ENCODE measurements at places on chromosomes 5 and 9.

GRCh38 chr9:7963026-7963425 is 163.4 kb upstream of the DMAC1 start:
- DNase-seq, result no peak

GRCh38 chr5:135216471-135217343 is 182.3 kb downstream of the MACROH2A1 start:
- no peak for DNase-seq

DNA sequence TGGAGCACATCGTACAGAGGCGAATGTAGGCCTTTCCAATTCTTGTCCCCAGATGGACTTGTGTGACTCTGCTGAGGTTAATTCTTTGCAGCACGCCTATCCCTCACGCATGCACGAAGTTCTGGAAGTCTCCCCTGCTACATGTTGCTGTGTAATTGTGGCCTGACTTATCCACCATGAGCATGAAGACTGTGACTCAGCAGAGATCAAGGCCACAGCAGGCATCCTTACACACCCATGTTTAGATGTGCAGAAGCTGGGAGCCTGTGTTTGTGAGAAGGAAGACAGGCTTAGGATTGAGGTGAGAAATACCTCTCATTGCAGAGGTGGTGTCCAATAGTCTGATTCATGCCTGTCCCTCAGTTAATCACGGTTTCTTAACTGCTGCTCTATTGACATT is 135.6 kb downstream of the ICE1 start:
- DNase-seq, result no peak

DNA sequence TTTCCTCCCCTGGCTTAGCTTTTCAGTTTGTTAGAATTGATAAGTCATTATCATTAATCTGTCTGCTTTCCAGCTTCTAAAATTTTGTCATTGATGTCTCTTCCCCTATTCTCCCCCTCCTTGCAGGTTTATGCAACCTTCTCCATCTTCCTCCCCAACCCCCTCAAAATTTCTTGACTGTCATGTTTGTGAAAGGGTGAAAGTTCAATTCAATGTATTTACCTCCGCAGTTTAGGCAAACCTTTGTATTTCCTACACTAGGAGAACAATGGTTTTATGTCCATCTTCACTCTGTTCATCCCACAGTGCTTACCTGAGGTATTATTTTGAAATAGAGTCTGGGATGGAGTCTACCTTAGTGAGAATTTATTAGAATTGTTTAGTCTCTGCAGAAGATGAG is 117.9 kb downstream of the ALDH1A1 start:
- no peak for DNase-seq

DNA sequence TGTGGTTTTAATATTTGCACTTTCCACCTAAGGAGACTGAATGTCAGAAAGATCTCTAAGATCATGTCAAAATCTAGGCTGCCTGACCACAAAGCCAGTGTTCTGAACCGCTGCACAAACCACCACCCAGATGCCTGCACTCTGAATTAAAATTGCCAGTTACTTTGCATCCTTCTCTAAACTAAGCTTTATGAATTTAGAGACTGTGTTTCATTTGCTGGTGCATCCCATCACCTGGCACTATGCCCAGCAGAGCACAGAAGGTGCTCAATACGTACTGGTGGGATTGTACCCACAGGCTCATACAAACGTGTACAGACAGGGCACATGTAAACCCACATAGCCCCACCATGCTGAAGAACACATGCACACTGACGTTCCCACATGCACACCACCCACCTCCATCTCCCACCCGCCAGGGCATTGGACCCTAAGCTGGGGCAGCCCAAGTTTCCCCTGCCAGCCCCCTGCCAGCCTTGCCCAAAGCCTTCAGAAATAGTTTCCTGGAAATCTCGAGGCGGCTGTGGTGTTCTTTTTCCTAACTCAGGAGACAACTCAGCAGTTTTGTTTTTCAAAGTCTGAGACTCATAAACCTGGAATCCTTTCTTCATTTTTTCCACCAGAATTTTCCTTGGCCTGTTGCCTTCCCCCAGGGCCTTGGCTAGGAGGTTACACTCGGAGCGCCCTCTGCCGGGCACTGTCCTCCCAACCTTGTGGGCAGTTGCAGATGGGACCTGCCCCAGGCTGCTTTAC is 9.6 kb upstream of the TRAF1 start:
- DNase-seq, result peak; percentile 94

- peak; percentile 43 for DNase-seq
Observed at GRCh38 chr5:23703940-23704855, 196.8 kb downstream of the PRDM9 start.

DNA sequence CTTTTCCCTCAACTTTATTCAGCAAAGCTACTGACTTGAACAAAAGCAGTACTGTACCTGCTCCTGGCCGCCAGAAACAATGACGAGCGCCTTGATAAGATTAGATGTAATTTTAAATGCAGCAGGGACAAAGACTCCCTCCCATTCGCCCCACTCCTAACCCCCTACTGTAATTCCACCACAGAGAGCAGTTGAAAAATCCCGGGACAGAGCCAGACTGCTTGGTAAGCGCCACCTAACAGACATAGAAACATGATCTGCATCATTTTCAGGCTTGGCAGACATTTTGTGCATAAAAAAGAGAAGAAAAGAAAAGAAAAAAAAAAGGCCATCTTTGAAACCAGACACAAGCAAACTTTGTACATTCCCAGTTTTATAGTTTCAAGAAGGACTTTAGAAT is 81.9 kb downstream of the ISL1 start:
- no peak for DNase-seq

DNA sequence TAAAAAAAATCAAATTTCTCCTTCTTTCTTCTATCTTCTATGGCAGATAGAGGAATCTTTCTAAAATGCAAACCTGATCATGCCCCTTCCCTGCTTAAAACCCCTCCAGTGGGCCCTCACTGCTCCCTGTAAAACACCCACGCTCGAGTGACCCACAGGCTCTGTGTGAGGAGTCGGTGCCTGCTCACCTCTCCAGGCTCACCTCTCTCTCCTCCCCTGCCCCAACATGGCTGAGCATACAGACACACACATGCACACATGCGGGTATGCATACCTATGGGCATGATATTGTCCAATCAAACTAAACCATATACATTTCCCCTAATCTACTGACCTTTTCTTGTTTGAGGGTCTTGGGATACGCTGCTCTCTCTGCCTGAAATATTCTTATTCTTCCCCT is 40.8 kb upstream of the COL15A1 start:
- DNase-seq, result no peak

DNA sequence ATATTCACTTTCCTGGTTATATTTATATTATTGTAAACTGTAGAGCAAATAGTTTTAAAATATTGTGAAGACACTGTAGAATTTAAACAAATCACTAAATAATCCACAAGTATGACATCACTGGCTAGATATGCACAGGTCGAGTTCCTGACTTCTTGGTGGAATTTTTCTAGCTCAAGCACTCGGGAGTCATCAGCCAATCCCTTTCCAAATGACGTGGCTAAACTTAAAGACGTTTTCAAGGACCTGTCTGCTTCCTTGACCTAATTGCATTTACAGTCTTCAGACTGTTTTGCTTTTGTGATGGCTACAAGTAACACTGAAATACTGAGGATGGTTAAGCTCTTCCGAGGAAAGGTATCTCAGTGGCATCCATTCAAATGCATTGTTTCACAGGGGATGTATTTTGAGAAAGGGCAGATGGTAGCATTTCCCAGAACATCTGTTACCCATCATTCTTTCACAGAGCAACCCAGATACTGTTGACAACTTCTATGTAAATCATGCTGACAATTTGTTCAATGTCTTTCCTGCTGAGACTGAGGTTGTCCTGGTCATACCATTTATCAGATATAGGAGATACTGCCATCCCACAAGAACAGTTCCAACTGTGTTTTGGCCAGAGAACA is 262.8 kb downstream of the CDH10 start:
- DNase-seq, result no peak

GRCh38 chr5:82586181-82586580 is 308.0 kb upstream of the RPS23 start:
- DNase-seq, result no peak

DNA sequence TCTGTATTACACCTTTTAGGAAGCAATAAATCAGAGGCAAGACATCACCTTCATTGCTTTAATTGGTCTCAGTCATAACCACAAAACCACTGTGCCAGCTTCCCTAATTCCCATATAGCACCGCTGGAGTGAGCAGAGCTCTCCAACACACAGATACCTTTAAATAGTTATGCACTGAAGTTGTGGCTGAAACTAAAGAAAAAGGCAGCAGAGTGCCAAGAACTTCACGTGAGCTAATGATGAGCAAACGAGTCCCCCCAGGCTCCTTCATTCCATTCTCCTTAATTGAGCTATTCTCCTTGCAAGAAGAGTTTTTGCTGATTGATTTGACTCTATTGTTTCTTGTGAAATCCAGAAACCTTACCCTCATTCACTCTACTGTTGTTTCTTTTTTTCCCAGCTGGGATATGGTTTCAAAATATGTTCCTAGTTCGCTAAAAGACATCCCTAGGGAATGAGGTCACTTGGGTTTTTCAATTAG is 501.5 kb downstream of the SPATA31D1 start:
- DNase-seq, result no peak

GRCh38 chr9:14215614-14216013 is 98.3 kb downstream of the NFIB start:
- no peak for DNase-seq

GRCh38 chr5:90473396-90474234 is 956 bp downstream of the MBLAC2 start:
- peak; percentile 15 for DNase-seq

- no peak for DNase-seq
Observed at GRCh38 chr5:114387433-114387832, 25.6 kb downstream of the KCNN2 start.

DNA sequence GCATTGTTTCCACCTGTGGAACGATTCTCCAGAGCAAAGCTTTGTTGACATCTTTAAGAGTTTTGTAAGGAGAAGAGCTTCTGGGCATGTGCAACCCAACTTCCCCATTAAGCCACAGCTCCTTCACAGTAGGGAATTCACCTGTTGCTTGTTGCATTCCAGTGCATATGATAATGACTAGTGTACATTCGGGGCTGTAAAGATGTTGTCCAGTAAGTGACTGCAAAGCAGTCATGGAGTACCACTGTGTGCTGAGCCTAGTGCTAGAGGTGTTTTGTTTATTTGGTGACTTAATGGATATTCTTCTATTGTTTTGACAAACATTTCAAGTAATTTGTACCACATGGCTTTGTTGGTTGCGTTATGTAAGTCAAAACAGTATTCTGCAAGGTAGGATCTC is 12.8 kb downstream of the UGCG start:
- no peak for DNase-seq

DNA sequence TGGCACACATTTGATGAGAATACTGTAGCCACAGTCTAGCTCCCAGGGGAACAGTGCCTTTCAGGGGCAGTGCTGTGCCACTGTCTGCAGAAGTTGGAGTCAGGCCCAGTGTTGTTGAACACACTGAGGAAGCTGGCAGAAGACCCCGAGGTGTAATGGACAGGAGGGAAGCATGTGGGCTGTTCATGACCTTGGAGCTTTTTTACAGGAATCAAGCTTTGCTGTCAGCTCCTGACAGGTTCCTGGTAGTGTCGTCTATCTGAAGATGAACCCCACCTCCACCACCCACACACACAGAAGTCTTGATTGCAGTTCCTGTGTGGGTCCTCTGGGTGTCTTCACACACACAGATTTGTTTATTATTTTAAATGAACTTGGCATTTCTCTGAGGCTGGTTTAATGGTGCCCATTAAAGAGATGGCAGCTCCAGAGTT is 40.3 kb upstream of the TNFAIP8 start:
- no peak for DNase-seq

DNA sequence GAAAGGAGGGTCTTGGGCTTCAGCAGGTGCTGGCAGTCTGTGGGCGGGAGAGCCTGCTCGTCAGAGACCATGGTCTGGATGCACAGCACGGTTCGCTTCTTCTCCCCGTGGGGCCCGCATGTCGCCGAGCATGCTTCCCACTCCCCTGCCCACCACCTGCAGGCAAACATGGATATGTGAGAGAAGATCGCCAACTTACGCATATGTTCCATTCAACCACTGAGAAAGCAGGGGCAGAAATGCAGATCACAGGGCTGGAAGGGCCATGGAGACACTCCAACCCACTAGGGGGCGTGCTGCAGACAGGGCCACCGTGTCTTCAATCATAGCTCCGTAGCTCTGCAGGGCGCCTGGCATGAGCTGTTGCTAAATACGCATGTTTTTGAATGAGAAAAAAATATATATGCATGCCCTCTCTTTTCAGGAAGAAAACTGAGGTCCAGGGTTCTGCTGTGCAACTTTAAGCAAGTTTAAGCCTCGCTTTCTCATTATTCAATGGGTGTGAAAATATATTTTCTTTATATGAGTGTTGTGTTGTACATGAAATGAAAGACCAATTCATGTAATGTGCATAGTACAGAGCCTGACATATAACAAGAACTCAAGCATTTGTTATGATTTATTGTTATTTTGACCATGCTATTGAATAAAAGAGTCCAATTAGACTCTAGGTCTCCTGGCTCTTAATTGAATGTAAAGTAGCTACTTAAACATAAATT is 148.0 kb downstream of the TARS1 start:
- DNase-seq, result no peak

DNA sequence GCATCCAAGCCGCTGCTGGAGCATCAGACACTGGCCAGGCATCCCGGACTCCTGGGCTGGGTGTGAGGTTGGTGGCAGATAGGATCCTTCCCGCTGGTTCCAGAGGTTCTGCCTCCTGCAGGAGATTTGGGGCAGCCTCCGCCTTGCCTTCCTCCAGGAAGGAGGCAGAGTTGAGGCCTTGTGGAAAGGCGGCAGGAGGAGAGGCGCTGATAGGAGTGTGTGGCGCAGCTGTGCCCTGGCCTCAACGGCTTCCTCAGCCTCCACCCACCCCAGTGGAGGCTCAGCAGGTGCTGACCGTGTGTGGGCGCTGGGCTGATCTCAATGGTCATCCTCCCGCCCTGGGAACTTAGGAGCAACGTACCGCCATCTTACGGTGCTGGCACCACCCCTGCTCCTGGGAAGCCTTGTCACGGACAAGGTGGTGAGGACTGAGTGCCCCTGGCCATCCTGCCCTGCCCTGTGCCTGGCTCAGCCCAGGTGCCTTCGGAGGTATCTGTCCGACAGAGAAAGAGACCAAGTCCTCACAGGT is 10.2 kb downstream of the NCS1 start:
- DNase-seq, result no peak

DNA sequence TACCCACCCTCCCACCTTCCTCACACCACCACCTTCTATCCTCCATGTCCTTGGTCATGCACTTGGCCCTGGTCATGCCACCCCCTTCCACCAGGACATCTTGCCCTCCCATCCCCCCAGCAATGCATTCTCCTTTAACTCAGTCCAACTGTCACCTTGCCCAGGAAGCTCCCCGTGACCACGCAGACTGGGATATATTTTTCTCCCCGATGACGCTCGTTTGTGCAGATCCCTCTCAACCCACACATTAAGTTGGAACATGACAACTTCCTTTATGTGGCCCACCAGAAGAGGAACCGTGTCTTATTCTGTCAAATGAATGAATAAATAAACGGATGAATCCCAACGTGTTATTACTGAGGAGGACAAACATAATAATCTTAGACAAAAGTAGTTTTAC is 82.8 kb upstream of the TAS2R1 start:
- no peak for DNase-seq

All from NCI-H510A treated with DMSO at 0.1 percent for 48 hours (cell line).